Erythroblast (primary cell): ENCODE measurements at places on chromosomes 11 and 22.

GRCh38 chr22:26043031-26043430, 126.2 kb upstream of the SEZ6L start:
- no peak for DNase-seq

- no peak for DNase-seq
Observed at GRCh38 chr11:28878025-28878424, 769.8 kb downstream of the METTL15 start.

- peak; percentile 15 for DNase-seq
Observed at GRCh38 chr11:40306938-40307548, 1152.4 kb downstream of the LRRC4C start.

DNA sequence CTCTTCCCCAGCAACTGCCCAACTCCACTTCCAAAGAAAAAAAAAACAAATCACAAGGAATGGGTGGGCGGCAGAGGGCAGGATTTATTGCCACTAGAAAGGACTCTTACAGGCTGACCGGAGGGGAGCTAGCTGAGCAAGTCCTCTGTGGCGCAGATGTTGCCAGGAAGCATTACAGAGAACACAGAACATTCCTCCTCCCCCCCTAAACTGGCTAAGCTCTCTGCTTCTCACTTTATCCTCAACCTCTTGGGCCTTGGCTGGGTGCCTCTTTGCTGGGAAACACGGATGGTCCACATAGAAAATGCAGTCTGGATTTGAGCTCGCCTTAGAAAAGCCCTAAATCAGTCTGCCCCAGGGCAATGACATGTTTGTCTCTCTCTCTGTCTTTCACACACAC, 12.6 kb upstream of the FJX1 start:
- DNase-seq: no peak

- peak; percentile 93 for DNase-seq
Observed at GRCh38 chr11:43880640-43881159, at the start of gene ALKBH3. Gene ALKBH3 (plus strand): TSS chr11:43880831. CDS start chr11:43882653, 1,822 bp downstream.

DNA sequence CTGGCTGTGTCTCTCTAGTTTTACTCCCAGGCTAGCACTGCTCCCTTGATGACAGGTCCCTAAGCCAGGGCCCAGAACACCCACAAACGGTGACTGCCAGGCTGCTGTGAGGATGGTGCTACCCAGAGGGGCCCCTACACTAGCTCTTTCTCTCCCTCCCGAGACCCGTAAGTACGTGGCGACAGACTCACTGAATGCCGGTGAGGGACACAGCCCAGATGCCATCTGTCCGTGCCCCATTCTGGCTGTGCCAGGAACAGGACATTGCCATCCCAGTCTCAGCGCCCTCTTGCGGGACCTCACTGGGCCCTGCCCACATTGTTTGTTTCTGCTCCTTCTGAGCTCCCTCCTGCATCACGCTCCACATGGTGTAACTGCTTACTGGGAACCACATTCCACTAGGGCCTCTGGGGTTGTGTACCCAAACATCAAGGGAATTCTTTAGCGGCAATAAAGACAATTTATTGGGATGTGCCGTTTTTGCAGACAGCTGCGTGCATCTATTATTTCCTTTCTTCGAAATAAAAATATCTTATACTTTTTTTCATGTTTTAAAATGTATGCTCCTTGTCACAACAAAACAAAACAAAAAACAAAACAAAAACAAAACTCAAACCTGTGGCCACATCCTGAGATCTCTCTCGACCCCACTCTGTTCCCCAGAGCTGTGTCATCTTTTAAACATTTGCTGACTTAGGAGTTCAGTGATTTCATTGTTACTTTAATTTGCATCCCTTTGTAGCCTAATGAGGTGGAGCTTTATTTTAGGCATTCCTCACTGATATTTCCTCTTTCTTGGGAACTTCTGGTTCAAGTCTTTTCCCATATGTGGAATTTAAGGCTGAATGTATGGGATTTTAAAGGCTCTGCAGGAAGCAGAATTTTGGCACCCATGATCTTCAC, 4.4 kb upstream of the TPCN2 start:
- peak; percentile 20 for DNase-seq

DNA sequence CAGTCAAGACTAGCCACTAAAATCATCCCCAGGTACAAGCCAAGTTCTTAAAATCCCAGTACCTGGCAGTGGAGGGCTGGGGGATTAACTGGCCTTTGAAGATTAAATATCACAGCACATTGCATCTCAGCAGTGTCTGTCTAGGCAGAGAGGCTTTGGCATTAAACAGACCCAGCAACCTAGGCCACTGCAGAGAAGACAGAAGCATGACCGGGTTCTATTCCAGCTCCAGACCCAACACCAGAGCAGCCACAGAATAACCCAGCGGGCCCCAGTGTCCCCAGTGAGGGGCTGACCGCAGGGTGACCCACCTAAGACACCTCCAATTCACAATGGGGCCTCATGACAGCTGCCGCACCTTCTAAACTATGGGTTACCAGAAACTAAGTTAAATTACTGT, 88.2 kb downstream of the SHANK2 start:
- no peak for DNase-seq

DNA sequence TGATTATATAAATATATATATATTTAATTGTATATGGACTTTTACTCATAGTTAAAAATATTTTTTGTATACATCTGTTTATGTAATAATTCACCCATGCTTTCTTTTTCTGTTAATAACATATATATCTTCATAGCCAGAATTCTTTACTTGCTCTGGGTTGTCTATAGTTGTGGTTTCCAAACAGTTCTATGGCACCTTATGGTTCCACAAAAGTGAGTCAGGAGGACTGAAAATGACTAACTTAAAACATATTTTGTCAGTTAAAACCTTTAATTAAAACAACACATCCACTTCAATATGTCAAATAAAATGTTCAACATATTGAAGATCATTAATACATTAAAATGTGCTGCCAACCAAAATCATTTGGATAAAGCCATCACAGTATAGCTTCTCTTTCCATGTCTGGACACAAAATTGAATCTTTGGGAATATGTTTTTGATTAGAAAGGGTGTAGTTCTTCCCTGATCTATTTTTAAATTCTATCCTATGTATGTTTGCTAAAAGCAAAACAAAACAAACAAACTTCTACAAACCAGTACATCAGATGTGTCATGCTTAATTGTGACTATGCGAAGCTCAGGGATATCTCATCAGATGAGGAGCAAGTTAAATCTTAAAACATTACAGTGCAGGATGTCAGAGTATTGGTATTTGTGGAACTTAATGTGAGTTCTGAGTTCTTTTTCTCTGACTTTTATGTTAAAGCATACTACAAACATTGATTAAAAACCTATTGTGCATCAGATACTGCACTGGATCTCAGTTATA, 1488.4 kb upstream of the TENM4 start:
- no peak for DNase-seq

DNA sequence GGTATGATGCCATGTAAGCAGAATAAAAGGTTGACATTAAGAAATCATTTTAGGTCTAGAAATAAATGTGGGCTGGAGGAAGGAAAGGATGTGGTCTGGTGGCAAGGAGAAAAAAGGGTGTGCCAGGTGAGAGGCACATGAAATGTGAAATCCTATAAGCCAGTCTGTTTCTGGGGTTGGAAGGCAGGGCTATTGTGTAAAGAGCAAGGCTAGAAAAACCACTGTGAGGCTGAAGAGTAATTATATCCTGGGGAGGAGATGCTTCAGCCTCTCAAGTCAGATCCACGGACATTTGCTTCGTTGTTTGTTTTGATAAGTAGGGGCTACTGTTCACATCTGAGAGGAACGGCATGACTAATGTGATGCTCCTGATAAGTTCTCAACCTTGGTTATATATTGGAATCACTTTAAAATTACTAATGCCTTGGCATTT, 77.5 kb upstream of the CTSC start:
- no peak for DNase-seq

DNA sequence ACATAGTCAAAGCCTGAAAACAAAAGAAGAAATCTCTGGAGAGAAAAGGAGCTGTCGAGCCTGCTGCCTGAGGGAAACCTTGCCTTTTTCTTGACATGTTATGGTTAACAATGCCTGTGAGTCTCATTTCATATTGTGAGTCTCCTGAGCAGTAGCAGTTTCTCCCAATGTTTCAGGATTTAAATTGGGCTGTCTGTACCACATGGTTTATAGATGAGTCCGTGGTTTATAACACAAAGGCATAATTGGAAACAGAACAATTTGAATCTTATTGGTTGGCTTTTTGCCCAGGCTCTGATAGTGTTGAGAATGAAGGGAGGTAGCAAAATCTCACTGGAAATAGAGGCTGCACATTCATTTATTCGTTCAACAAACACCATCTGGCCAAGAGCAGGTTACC, 540.9 kb downstream of the RAB38 start:
- no peak for DNase-seq

GRCh38 chr11:79342236-79342635, 98.6 kb downstream of the TENM4 start:
- no peak for DNase-seq

GRCh38 chr11:130301002-130301401, 13.7 kb downstream of the ZBTB44 start:
- DNase-seq: no peak

- DNase-seq: no peak
Observed at GRCh38 chr22:43013355-43014315, 1.3 kb downstream of the PACSIN2 start.

GRCh38 chr11:112392904-112393303, 132.2 kb upstream of the PLET1 start:
- no peak for DNase-seq

- DNase-seq: no peak
Observed at GRCh38 chr22:22928666-22929380, 41.2 kb downstream of the IGLL5 start.

DNA sequence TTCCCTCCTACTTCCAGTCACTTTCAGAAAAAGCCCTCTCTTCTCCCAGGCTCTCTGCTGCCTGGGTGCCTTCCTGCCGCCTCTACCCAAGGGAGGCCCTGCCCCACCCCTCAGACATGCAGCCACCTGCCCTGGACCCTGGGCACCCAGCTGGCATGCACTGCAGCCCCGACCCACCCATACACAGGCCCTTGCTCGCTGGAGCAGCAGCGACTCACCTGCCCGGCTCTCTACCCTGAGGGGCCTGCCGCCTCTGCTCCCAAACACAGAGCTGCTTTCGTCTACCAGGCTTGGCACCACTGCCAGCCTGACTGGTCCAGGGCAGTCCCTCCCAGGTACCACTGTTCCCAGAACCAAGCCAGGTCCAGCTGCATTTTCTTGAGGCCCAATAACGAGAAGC, 1.2 kb upstream of the TSSK2 start:
- no peak for DNase-seq

DNA sequence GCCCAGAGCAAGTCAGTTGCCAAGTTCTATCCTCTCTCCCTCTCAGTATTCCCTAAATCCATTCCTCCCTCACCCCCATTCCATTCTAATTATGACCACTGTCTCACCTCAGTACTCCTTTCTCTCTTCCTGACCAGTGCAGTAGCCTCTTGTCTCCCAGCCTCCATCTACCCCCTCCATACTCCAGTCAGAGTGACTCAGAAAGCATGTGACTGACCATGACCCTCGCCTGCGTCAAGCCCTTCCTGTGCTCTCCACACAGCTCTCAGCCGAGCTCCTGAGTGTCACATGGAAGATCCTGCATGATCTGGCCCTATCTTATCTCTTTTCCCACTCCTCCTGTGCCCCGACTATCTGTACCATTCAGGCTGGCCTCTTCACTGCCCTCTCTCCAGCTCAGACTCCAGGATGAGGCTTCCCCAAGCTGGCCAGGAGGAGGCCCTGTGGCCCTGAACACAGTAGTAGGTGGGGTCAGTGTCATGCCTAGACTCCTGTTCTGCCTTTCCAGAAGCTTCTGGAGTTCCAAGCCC, 42.6 kb downstream of the NEU3 start:
- DNase-seq: peak; percentile 89

DNA sequence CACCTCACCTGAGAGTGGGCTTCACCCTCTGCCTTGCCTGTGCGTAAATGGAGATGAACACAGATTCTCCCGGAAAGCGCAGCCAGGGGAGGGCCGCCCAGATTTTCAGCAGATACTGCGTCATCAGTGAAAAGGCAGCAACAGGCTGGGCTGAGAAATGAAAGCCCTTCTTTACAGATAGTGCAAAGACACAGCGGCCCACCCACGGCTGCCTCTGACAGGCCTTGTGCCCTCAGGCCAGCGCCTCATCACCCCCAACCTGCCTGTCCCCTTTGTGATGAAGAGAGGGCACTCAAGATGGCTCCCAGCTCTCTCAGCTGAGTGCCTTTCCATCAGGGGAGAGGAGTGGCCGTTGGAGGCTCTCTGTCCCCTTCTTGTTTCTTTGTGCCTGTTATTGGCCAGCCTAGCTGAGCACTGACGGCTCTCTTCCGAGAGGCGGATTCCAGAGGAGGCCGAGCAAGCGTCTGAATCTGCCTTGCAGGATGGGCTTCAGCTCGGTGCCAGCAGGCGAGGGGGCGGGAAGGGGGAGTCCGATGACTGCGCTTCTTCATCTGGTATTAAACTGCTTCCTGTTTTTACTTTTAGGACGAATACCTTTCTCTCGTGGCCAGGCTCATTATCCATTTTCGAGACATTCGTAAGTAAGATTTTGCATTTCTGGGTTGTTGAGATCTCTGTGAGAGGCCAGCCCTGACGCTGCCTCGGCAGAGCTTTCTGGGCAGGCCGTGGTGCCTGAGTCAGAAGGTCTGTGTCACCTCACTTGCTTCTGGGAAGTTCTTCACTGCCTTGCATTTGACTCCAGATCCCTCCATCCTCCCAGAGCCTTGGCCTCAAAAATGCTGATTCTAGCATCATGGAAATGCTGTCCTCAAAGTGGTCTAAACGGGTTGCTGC, 43.7 kb downstream of the MED15 start:
- no peak for DNase-seq

GRCh38 chr11:94731880-94732601, 36.1 kb upstream of the AMOTL1 start:
- no peak for DNase-seq

DNA sequence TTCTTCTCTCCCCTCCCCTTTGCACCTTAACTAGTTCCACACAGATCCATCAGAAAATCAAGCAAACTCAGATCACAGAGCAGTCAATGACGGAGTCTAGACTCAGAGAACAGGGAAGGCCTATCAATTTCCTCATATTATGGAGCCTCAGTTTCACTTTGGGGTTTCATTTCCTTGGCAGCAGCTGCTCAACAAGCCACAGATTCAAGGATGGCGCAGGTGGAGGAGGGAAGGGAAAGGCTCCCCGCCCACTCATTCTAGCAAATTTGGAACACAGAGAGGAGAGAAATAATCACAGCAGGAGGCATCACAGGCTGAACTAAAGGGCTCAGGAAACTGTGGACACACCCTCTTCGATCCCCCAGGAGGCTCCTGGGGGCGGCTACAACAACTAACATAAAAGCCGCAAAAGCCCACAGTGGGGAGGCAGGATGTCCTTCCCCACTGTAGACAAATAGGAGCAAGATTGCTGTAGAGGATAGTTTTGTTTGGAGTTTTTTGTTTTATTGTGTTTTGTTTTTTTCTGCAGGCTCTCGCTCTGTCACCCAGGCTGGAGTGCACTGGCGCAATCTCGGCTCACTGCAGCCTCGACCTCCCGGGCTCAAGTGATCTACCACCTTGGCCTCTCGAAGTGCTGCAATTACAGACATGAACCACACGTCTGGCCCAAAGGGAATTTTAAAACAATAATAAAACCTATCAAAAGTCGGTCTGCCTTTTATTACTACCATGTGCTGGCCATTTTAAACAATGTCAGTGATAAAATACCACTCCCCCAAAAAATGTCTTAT, 3.4 kb downstream of the PLAAT3 start:
- no peak for DNase-seq

GRCh38 chr11:65791719-65792213, 4.9 kb downstream of the OVOL1 start:
- no peak for DNase-seq
